Spinal cord (tissue), 10 donors: ENCODE measurements at places on chromosomes 13 and 19. TPM values are rescaled to one million over a fixed set of nuclear protein-coding genes. Genes with fewer than 3 reads are reported as not detected.
A peak's percentile ranks its signal among the peaks of the same experiment; 100 is the strongest.

VSTM1 gene
- total RNA-seq: 0.28 TPM

ZNF723 gene
- not detected for total RNA-seq

SELENOV gene
- total RNA-seq: not detected

C13orf42 gene
- 0.10 TPM for total RNA-seq

FLT1 gene
- 27.1 TPM for total RNA-seq

RFPL4A gene
- total RNA-seq: not detected

DNA sequence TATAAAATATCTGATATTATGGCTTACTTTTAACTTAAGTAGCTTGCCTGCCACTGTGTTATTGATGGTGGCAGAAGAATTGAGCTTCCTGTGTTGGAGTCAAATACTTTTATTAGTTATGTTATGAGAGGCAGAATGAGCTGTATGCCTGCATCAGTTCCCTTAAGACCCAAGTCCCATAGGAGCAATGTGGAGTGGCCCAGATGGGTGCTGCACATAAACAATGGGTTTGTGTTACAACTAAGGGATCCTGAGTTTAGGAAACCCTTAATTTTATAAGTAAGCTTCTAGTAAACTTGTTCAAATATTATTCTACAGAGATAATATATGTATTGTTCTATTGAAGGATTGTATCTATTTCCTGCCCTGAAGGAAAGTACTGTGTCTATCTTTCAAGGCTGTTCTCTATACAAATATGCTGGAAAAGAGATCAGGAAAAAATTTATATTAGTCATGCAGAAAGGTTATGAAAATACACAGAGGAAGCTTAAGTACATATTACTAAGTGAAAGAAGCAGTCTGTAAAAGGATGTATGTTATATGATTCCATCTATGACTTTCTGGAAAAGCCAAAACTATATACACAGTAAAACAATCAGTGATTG lies 2018.0 kb upstream of the PCDH20 start:
- DNase-seq: no peak

GRCh38 chr13:34567597-34567996 lies 374.5 kb upstream of the NBEA start:
- DNase-seq: no peak

DNA sequence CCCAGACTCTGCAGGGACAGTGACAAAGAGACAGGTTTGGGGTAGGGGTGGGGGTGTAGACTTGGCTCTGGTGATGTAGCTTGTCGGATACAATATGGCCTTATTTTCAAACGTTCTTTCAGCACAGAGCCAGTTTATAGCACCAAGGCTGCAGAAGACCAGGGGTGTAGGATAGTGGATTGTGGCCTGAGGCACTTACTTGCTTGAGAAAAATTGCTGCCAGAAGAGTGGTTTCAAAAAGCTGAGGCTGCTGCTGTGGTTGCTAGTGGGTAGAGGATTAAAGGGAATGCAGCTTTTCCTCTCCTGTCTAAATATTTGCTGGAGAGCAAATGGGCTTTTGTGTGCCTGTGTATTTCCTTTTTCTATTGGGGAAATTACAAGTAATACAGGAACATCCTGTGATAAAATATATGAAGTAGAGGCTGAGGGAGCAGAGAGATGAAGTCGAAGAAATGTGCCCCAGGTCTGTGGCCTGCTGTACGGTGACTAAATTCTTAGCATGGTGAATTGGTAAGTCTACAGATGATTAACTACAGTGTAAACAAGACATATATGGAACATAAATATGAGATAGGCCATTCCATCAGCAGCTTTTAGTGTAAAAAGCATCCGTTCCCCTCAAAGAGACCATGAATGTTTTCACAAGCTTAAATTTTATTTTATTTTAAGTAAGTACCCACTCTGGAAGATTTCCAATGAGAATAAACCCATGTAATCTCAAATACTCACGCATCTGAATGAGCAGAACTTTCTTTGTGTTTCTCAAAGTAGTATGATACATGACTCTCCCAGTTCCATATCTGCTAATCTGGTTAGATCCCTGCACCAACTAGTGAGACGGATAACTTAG lies 112.9 kb downstream of the LRCH1 start:
- DNase-seq: no peak

DNA sequence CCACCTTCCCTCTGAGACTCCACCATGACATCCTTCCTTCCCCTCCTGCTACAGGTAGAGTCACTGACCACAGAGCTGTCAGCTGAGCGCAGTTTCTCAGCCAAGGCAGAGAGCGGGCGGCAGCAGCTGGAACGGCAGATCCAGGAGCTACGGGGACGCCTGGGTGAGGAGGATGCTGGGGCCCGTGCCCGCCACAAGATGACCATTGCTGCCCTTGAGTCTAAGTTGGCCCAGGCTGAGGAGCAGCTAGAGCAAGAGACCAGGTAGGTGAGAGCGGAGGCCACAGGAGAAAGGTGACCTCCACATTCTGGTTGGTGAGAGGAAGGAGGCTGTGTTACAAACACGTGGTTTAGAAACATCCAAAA lies 27.6 kb downstream of the KCNC3 start:
- no peak for DNase-seq

GRCh38 chr13:93963266-93964145 lies 516.0 kb downstream of the DCT start:
- DNase-seq: no peak

- DNase-seq: no peak
These were observed 427.1 kb upstream of the PRR20A start for GRCh38 chr13:56713656-56714055.

DNA sequence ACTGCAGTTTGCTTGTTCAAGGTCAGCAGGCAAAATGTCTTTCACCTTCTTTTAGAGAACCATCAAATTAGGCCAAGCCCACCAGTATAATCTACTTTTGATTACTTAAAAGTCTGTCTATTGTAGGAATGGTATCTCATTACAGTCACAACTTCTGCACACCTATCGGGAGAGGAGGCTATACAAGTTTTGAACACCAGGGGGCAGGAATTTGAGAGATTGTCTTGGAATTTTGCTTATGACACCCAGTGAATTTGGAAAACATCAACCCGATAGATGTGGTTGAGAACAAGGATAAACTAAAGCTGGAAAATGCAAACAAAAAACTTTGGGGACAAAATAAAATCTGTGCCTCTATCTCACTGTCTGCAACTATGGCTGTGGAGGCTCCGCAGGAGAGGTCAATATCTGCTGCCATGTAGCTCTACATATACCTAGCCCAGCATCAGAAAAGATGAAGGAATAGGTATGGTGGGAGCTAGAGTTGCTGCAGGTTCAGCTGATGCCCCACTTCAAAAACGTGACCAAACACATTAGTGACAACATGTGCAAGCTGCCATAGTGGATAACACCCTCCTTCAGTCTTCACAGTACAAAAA lies 1299.2 kb upstream of the SPRY2 start:
- DNase-seq: no peak

GRCh38 chr13:111577208-111577828 lies 256.9 kb downstream of the TEX29 start:
- DNase-seq: no peak

DNA sequence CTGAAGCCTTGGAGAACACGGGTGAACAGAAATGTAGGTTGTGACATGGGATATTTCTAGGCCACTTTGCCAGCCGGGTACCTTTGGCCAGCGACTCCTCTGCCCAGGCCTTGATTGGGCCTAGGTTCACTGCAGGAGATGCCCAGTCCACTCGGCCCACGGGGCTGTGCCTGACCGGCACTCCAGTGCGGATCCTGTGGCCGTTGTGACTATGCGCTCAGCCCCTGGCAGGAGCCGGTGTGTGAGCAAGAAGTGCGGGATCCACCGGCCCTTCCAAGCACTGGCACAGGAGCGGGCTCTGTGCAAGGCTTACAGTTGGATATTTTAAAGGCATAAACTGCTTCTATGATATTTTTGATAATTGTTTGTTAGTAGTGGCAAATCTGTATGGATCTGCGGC lies 1042.5 kb upstream of the PCDH9 start:
- DNase-seq: no peak

- peak; percentile 26 for DNase-seq
These were observed 9.9 kb upstream of the RCBTB2 start for GRCh38 chr13:48542581-48543341.
